Cardiac septum (tissue), 1 donor: ENCODE measurements at places on chromosomes 4 and X.

DNA sequence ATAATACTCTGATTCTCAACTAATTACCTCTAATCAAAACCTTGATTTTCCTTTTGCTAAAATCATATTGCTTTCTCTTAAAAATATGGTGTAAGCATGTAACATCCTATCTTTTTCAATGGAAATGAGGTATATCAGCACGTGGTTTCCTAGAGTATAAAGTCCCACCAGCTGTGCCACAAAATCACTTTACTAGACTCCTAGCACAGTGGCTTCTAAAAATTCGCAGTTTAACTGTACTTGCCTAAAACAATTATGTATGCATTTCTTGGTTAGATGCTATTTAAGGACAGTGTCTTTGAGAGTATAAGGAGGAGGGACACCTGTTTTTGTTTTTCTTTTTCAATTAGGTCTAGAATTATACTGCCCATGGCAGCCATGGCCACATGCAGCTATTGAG, 62.8 kb downstream of the GK start:
- DNase-seq = no peak

DNA sequence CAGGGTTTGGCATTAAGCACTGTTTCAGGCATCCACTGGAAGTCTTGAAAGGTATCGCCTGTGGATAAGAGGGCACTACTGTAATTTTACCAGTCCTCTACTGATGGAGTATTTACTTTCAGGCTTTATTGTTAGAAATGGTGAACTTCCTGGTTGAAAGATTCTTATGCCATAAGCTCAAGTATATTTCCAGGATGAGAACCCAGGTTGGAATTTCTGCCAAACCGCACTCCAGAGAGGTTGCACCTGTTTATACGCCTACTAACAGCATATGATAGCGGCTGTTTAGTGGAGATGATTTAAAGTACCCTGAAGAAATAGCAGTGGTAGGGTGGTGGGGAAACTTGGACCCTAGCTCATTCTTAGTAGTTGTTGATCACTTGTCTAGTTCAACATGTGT, 9.9 kb downstream of the FNIP2 start:
- no peak for DNase-seq

DNA sequence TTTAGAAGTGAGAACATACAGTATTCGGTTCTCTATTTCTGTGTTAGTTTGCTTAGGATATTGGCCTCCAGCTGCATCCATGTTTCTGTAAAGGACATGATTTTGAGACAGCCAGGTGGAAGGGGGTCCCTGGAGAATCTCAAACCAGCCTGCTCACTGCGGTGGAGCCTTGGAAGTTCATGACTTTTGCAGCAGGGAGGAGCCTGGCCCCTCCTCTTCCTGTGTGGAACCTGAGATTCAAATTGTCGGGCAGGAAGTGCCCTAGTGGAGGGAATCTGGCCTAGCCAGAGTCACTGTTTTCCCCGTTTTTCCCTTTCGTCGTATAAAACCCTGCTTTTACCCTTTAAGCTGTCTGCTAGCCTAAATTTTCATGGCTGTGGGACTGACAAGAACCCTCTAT, 762.6 kb downstream of the PCDH18 start:
- no peak for DNase-seq

DNA sequence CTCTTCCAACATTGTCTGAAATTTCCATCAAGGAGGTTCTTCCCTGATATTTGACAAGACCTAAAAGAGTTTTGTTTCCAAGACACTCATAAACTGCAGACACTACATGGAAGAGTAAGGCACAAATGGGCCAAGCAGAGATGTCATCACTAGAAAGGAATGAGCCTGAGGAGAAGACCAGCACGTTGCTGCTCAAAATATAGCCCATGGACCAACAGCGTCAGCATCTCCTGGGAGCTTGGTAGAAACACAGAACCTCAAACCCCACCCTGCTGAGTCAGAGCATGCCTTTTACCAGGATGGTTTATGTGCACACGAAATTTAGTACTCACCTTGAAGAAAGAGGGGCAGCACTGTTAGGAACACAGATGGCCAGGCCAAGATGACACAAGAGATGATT, 128.7 kb upstream of the MID1 start:
- no peak for DNase-seq

GRCh38 chrX:9488586-9488985, 23.7 kb downstream of the TBL1X start:
- DNase-seq = no peak

DNA sequence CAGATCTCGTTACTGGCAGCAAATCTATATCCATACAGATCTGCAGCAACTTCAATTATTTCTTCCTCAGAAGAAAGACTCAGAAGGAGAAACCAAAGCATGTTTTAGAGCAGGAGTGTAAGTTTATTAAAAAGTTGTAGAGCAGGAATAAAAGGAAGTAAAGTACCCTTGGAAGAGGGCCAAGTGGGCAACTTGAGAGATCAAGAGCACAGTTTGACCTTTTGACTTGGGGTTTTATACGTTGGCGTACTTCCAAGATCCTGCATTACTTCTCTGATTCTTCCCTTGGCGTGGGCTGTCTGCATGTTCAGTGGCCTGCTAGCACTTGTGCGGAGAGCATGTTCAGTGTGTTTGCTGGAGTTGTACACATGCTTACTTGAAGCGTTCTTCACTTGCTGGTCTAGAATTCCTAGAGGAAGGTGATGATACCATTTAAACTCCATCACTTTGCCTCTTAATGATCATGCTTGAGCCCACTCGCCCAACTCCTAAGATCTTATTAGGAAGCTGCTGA, 1114.7 kb upstream of the PABPC4L start:
- no peak for DNase-seq

- DNase-seq = no peak
Observed at GRCh38 chrX:3167771-3168170, 126.5 kb downstream of the ARSF start.

- DNase-seq = no peak
Observed at GRCh38 chr4:7985072-7985471, 45.4 kb upstream of the AFAP1 start.

DNA sequence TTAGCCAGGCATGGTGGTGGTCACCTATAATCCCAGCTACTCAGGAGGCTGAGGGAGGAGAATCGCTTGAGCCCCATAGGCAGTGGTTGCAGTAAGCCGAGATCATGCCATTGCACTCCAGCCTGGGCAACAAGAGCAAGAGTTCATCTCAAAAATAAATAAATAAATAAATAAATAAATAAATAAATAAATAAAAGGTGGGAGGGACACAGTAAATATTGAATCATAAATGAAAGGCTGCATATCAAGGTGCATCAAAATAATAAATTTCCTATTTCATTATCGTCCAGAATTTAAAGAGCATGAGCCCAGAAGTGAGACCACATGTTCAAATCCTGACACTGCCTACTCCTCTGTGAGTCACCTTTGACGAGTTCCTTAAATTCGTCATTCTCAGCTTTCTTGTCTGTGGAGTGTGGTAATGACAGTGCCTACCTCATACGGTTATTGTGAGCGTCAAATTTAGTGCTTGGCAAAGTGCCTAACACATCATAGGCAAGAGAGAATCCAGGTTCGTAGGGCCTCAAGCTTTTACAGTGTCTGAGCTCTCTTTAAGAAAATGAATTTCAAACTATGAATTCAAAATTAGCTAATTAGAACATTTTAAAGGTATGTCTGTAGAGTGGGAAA, 49.9 kb downstream of the IL15 start:
- no peak for DNase-seq

DNA sequence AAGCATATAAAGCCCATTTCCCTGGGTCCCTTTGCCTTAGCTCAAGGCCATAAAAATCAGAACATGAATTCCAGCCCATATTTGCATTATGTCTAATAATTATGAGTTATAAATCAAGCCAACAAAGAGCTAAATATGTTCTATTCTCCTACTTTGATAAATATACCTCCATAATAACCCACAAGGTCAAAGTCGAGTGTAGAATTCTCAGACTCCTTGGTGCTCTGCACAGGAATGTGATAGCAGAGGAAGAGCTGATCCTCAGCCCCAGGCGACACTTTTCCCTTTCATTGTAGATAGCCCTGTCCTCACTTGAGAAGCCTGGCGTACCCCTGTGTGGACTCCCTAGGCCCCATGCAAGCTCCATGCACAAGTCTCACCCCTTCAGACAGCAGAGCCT, 85.6 kb downstream of the CASP3 start:
- DNase-seq = no peak

GRCh38 chr4:53618321-53618720, 27.0 kb upstream of the LNX1 start:
- no peak for DNase-seq

GRCh38 chr4:41396214-41396613, 139.5 kb downstream of the UCHL1 start:
- DNase-seq = no peak

- no peak for DNase-seq
Observed at GRCh38 chr4:123216946-123217345, 179.6 kb upstream of the SPRY1 start.

- no peak for DNase-seq
Observed at GRCh38 chrX:74383611-74384010, 37.7 kb upstream of the SLC16A2 start.

DNA sequence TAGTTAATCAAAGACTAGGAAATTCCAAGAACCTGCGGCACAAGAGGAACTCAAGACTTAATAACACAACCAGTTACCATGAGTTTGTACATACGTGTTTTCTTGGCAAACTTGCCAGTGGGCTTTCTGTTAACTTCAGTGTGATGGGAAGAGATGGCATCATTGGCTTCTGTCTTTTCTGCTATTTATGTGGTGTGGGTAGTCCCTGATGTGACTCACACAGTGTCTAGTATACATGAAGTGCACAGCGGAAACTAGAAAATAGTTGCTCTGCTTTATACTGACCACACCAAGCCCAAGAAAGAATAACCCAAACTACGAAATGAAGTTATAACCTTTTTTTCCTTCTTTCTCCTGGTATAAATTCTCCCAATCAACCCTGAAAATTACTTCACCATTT, 24.5 kb downstream of the DAPP1 start:
- no peak for DNase-seq

DNA sequence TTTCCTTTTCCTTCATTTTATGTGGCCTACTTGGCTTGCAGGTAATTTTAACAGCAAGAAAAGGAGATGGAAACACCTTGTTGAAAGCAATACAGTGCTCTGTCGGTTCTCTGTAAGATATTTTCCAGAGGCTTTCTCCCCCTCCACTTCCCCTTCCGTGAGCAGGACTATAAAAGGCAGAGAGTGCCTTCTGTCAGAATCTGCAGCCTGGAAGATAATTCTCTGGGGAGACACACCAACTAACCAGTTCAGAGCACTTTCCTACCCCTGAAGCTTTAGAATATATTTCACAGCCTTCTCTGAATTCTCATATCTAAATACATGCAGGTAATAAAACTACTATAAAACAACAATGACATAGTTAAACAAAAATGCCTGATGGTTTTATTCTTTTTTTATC, 141.1 kb downstream of the IDS start:
- DNase-seq = no peak

GRCh38 chrX:107290019-107290418, 83.6 kb downstream of the DNAAF6 start:
- DNase-seq = no peak

DNA sequence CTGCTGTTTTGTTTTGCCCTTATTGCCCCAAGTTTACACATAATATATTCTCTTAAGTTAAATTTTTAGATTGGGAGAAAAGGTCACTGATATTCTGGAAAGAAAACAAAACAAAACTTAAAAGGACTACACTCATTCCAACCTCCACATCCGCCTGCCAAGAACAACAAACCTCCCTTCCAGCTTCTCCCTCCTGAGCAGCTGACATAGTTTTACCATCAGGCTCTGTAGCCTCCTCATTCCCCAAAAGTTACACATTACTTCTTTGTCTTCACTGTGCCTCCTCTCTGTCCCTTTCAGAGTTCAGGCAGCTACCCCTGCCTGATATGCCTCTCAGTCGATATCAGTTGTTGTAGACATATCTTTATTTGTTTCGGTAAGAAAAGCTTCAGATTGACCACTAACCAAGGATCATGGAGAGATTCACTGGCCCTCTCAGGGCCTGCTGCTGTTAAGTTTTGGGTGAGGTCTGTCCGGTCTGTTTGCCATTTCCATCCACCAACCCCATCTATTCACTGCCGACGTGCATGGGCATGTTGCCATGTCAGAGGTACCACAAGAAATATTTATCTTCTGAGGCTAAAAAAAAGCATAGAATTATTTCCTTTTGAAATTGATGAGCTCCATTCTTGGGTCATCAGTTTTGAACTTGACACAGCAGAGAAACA, 164.1 kb downstream of the GASK1B start:
- no peak for DNase-seq

GRCh38 chr4:41548305-41548880, 10.4 kb downstream of the LIMCH1 start:
- no peak for DNase-seq

DNA sequence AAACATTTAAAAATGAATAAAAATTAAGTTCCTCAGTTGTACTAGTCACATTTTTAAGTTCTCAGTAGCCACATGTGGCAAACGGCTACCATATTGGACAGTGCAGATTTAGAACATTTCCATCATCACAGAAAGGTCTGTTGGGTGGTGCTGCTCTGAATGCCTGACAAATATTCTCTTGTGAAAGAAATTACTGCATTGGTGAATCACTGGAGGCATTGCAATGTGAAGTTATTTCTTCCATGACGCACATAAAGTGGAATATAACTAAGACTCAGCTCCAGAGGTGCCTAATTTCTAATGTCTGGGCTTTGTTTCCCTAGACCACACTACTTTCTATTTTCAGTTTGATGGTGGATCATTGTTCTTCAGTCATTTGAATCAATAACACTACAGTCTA, 44.9 kb downstream of the CLNK start:
- no peak for DNase-seq

GRCh38 chrX:150155436-150156035, 207.6 kb upstream of the MAMLD1 start:
- DNase-seq = no peak

- peak; percentile 78 for DNase-seq
Observed at GRCh38 chrX:16892504-16893362, 22.6 kb upstream of the RBBP7 start.

GRCh38 chrX:77925764-77926163, 15.3 kb downstream of the ATP7A start:
- DNase-seq = no peak

DNA sequence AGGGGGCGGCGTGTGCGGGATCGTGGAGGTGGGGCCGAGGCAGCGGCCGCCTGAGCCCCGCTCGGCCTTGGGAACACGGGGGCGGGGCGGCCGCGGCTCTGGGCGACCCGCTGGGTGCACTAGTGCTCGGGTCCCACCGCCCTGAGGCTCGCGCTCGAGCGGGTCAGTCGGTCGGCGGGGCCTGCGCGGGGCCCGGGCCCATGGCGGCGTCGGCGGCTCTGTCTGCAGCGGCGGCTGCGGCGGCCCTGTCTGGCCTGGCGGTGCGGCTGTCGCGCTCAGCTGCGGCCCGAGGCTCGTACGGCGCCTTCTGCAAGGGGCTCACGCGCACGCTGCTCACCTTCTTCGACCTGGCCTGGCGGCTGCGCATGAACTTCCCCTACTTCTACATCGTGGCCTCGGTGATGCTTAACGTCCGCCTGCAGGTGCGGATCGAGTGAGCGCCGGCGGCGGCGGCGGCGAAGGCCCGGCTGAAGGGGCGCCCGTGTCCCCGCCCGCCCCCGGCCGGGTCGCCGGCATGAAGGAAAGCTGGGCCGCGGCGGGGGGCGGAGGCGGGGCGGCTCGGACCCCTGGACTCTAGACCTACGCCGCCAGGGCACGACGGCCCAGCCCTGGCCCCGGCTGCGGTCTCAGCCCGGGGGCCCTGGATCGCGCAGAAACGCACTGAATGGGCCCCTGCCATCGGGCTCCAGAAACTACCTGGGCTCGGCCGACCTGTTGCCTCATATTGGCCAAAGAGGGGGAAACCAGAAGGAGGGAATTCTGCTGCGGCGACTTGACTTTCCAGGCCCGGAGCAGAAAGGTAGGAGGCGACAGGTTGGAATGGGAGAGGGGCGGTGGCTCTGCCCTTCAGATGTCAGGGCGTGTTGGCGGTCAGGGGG, at the start of gene SMIM10L2A:
Gene SMIM10L2A, plus strand, starts transcription at position 13 of the 878 bp plus-strand sequence. Its CDS starts 188 bp downstream, at position 201.
- no peak for DNase-seq
